ENCODE measurements at places on chromosomes 4 and X.

- no peak for DNase-seq
Measured at GRCh38 chr4:105637408-105638176, 70.9 kb downstream of the INTS12 start.

DNA sequence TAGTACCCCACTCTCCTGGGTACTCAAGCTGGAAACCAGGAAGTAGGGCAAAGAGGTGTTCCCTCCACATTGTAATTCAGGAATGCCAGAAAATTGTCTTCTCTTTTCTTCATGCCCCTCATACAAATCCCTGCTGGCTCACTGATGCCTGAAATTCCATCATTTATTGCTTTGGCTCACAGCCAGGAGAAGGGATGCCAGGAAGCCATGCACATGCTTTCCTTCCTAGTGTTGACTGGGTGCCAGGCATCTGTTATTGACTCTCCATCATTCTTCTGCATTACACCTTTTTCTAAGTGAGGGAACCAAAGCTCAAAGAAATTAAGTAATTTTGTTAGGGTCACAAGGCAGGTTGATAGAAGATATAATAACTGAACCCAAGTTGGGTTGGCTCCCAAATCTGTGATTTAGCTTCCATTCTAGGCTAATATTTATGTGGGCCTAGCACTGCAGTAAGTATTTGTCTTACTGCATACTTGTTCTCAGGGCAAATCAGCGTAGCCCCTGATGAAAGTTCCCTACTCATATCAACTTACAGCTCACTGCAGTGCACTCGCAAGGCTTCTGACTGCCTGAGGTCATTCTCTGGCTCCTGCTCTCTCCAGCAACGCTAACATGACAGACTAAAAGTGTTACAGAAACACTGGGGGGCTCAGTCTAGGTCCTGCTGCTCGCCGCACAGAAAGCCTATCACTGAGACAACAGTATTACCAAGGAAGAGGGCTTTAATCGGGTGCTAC is 89.0 kb downstream of the TRAPPC11 start:
- no peak for DNase-seq

DNA sequence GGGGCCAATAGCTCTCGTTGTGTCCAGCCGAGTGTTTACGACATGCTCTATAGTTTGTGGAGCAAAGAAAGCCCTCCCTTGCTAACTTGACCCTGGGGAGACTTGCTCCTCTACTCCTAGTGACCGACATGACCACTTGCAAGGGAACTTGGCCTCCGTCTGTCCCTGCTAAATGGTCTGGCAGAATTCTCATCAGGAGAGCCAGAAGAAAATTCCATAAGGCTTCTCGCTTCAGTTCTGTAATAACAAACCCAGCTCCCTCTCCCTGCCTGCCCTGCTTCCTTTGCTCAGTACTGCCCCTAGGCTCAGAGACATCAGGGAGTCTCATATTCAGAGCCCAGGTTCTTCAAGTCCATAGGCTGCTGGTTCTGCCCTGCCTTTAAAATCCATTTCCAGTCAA is 13.0 kb downstream of the DOCK11 start:
- DNase-seq: no peak

DNA sequence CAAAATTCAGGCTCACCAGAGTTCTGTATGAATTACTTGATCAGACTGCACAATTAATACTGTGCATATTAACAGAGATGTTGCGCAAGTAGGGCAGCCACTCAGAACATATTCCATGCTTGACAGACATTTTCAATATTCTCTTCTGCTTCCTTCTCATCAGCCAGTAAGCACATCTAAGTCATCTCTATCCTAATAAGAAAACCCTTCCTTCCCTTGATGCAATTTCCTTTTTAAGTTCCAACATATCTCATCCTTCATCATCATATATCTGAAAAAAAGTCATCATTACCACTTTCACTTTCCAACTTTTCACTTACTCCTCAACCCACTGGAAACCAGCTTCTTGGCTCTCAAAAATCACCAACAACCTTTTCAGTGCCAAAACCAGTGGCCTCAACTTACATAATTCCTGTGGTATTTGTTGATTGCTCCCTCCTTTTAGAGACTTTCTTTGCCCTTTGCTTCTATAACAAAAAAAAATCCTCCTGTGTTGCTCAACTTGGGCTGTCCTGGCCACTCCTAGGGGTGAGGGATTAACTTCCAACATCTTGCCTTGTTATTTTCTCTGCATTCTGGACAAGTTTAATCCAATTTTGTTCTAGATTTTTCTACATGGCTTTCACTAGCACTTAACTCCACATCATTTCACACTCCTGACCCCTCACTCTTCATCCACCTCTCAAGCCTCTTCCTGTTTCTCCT is 14.1 kb downstream of the MBNL3 start:
- no peak for DNase-seq

GRCh38 chr4:187268940-187269339 is 545.3 kb upstream of the FAT1 start:
- no peak for DNase-seq

GRCh38 chr4:178347111-178347510 is 904.9 kb upstream of the AGA start:
- no peak for DNase-seq

DNA sequence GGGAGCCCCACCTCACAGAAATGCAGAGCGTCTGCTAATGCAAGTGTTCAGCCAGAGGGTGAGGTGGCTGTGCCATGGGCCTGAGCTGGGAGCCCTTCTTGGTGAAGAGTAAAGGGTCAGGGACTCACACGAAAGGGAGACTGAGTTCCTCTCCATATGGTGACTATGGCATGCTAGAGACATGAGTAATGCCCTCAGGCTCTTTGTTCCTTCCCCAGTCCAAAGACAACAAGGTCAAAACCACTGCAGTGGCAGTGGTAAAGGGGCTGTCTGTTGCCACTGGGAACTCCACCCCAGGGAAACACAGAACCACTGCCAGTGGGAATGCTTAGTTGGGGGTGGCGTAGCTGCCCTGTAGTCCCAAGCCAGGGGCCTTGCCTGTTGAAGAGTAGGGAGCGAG is 22.4 kb downstream of the RAB40AL start:
- no peak for DNase-seq

DNA sequence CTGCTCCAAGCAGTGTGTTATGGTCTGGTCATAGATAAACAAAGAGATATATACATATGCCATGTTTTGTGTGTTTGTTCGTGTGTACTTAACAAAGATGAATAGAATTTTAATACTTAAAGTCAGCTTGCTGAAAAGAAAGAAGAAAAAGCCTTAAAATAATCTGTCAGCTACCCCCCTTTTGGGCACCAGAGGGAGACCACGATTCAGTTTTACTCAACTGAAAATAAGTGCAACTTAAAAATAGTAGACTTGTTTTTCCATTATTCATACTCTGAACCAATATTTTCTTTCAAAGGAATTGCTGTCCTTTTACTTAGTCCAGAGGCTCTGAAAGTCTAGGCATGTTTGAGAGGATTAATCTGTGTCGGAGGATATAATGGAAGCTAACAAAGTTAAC is 181.7 kb upstream of the AGTR2 start:
- DNase-seq: no peak

GRCh38 chrX:10099411-10099810 is 57.4 kb upstream of the CLCN4 start:
- no peak for DNase-seq

- no peak for DNase-seq
Measured at GRCh38 chrX:64191281-64192010, 14.1 kb downstream of the AMER1 start.

DNA sequence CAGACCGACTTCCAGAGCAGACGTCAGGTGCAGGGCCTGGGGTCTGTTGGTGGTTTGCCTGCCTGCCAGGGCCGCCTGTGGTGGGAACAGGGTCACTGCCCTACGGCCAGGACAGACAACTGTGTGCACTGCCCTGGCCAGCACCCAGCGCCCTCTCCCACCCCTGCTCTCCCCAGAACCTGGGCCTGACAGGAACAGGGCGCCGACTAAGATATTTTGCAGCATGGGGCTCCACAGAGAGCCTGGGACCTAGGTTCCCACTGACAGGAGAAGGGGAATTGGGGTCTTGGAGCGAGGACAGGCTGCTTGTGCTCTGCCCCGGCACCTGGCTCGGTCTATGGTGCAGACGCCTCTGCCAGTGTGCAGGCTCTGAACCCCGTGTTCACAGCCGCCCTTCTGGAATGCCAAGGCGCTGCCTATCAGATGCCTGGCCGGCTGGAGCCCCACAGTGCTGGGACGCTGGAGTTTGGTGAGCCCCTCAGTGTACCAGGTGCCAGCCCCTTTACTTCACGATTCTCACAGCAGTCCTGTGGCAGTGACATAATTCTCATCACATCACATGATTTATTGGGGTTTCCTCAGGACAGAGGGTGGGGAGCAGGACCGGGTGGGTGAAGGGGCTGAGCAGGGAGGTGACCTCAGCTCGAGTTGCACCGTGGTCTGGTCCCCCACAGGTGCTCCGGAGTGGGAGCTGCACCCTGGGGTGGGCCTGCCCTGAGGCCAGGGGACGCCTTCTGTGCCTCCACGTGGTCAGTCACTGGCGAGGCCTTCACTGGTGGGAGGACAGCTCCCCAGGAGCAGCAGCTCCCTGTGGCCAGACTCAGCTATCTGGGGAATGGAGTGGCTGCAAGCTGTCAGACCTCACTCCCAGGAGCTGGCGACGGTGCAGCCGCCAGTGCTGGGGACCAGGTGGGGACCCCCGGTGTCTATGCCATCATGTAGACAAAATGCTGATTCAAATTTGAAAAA is 113.8 kb upstream of the LRPAP1 start:
- no peak for DNase-seq

- no peak for DNase-seq
Measured at GRCh38 chr4:103786014-103786413, 66.2 kb upstream of the TACR3 start.

GRCh38 chr4:17664755-17665154 is 50.3 kb downstream of the MED28 start:
- no peak for DNase-seq

DNA sequence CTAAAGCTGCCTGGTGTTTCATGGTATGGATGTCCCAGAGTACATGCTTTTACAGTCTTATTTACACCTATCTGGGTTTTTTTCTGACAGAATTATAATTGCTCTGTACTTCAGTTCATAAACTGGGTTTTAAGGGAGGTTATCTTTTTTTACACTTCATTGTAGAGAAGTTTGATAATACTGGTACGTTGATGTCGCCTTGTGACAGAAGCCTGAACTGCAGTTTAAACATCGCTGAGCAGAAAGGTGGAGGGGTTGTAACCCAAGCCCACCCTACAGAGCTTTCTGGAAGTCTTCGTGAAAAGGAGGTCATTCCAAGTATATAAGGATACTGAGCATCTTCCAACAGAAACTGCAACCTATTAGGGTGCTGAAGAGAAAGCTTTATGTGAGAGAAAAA is 46.4 kb downstream of the BEX1 start:
- DNase-seq: no peak

DNA sequence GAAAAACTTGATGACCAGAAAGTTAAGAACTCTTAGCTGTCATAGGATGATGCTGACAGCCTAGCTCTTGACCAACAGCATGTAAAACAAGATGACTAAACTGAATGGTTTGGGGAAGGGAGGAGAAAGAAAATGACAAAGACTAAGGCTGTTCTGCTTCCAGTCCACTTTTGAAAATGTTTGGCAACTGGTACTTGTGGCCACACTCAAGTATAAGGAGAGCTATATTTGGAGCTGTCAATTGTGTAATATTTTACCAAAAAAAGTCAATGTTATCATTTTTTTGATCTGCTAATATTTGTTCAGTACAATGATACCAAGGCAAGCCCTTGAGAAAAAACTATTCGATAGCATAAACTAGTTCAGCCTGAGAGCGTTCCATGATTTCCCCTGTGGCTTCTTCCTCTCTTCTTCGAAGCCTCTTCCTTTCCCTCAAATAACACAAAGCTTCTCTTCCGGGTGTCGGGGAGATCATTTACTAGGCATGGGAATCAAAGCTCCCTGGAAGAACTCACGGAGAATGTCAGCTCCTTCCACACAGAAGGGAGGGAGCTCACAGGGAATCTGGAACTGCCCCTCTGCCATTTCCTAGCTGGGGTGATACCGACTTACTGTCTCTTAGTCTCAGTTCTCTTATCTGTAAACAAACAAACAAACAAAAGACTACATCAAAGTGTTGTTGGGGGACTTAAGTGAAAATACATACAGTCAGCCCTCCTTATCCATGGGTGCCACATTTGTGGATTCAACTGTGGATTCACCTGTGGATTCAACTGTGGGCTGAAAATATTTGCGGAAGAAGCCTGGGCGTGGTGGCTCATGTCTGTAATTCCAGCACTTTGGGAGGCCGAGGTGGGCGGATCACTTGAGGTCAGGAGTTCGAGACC is 82.6 kb downstream of the SCD5 start:
- DNase-seq: no peak

DNA sequence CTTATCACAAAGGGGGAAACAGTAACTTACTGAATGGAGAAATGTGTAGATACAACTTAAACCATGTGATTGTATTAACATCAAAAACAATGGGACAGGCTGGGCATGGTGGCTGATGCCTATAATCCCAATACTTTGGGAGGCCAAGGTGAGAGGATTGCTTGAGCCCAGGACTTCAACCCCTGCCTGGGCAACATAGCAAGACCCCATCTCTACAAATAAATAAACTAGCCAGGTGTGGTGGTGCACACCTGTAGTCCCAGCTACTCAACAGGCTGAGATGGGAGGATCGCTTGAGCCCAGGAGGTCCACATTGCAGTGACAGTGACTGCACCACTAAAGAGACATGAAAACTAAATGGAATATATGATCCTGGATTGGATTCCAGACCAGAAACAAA is 26.4 kb downstream of the TMEM184C start:
- DNase-seq: no peak

GRCh38 chr4:3221184-3221494 is 27.8 kb upstream of the MSANTD1 start:
- DNase-seq: no peak

DNA sequence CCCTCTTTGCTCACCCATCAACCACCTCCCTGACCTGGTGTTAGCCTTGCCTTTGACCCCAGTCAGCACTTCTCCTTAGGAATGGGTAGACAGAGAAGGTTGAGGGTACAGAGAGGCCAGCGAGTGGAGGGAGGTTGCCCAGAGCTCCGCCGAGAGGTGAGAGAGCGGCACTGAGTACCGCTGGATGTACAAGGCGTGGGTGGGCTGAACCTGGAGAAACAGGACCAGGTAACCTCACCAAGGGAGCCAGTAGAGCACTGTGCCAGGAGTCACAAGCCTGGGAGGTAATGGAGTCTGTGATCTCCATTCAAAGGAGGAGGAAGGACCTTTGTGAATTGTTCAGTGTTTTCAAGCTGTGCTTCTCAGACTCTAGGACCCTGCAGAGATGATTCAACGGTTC is 256.2 kb downstream of the EVC2 start:
- no peak for DNase-seq

DNA sequence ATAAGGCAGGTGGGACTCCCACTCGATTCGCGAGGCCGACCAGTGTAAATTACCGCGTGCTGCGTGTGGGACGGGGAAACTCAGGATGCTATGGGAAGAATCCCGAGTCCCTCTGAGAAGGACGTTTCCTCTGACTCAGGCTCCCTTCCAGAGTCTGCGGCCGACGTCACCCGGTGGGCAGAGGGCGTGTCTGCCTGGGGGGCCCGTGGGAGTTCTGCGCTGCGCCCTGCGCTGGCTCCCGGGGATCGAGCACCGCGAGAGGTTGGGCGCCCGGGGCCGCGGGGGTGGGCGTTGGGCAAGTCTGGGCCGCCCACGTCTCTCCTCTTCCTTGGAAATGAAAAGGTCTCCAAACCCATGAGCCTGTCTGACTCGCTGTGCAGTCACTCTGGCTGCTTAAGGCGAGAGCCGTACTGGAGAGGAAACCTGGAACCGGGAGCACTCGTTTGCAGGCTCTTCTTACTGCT is 568 bp downstream of the NIPAL1 start:
- DNase-seq: no peak

Measured in stimulated activated CD8-positive, alpha-beta memory T cell treated with anti-CD3 and anti-CD28 coated beads, Interleukin-7, amount 100 ng/mL, for 1 hour (primary cell).